ENCODE measurements at places on chromosomes 3 and 15.

DNA sequence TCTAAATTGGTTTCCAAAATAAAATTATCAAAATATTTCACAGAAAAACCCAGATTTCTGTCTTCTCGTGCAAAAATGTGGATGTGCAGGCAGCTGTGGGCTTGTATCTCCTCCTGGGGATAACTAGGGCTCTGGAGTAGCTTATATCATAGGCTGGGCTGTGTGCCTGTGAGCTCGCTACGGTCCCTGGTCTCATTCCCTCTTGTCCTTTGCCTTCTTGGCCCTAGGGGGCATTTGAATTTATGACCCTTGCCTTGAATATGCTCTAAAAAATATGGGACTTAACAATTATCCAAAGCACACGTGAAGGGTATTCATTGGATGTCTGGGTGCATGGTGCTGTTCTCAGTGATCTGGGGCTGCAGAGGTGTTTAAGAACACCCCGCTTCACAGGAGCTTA is 132.6 kb downstream of the PDZRN3 start:
- no peak for DNase-seq

DNA sequence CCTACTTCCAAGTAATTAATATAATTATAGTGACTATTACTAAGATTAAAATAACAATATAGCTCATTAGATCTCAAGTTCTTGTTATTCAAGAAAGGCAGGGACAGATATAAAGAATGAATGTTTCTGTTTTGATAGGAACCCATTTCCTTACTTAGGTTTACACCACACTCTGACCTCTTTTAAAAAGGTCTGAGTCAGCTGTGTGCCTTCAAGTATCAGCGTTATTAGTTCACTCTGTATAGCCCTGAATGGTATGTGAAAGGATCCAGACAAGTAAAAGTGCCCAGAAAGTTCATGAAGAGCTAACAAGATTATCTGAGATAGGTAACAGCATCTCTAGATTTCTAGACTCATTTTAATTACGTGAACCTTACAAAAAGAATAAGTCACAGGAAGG is 28.9 kb downstream of the PDCD10 start:
- DNase-seq, result no peak

DNA sequence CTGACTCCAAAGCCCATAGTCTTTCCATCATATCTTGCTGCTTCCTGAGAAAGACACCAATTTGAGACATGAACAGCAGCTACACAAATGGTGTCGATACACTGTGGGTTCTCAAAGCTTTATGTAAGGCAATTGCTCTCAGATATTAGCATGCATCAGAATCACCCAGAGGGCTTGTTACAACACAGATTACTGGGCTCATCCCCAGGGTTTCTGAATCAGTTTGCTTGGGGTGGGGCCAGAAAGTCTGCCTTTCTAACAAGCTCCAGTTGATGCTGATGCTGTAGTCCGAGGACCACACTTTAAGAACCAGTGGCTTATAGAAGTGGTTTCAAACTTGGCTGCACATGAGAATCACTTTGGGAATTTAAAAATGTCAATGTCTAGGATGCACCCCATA is 86.5 kb downstream of the SEMA6D start:
- no peak for DNase-seq

DNA sequence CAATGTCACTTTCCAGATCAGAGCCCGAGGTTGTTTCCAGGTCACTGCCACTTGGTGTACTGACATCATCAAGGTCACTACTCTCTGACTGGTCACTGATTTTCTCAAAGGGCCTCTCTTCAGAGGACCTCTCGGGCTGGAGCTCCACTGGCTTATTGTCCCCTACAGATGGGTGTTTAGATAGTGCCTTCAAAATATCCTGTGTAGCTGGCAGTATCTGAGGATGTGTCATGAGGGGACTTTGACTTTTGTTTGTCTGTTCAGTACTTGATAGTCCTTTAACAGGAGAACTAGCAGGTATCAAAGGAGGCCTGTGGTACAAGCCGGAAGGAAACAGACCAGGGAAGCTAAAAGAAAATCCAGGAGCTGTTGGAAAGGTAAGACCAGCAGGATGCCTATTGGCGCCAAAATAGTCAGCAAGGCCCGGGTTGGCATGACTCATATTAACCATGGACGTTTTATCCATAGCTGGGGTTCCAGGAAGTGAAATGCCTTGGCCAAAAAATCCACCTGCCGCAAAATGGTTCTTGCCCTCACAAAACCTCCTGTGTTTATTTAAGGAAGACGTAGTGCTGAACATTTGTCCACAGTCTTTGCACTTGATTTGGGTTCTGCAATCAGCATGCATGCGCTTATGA is 547.3 kb downstream of the MECOM start:
- DNase-seq, result no peak

GRCh38 chr3:64445109-64445943 is 220.1 kb upstream of the PRICKLE2 start:
- DNase-seq, result peak; percentile 26

GRCh38 chr3:179882292-179882691 is 154.4 kb downstream of the PEX5L start:
- DNase-seq, result peak; percentile 6

Data from NCI-H1092 treated with DMSO at 0.1 percent for 48 hours (cell line).